ENCODE measurements at places on chromosomes 1 and 21. TPM values are rescaled to one million over a fixed set of nuclear protein-coding genes. Genes with fewer than 3 reads are reported as not detected.

GNAT2 gene
- not detected for total RNA-seq

PLPPR4 gene
- total RNA-seq, result 0.77 TPM

TFF1 gene
- not detected for total RNA-seq

GJC2 gene
- total RNA-seq, result 1.5 TPM

TRMT1L gene
- total RNA-seq, result 10.9 TPM

- peaks cover 34% of the 10 kb centered on the region for H3K36me3 ChIP-seq
- DNase-seq, result no peak
- peaks cover 28% of the 10 kb centered on the region for H3K4me1 ChIP-seq
- no peak overlapping the region for H3K4me3 ChIP-seq
- H3K27ac ChIP-seq, result no peak overlapping the region
These were observed 62.6 kb downstream of the VPS26C start for GRCh38 chr21:37204580-37204979.

DNA sequence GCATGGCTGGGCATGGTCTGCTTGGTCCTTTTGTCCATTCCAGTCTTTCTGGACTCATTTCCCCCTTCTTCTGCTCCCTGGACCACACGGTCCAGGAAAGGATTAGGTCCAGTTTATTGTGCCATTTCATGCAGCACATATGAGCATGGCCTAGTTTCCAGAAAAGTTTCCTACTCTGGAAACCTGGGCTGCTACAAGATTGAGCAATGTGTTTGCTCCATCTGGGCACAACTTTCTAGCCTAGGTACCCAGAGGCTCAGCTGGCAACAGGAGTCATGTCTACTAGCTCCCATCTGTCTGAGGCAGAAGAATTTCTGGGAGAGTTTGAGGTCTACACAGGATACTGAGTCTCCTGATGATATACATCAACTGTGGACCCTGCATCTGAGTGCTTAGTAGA is 14.8 kb downstream of the FMOD start:
- H3K27ac ChIP-seq, result no peak overlapping the region
- H3K4me3 ChIP-seq, result no peak overlapping the region
- peaks cover 3% of the 10 kb centered on the region for H3K27me3 ChIP-seq
- no peaks in the 10 kb centered on the region for H3K36me3 ChIP-seq

- H3K36me3 ChIP-seq, result peaks cover 1% of the 10 kb centered on the region
- no peaks in the 10 kb centered on the region for H3K27me3 ChIP-seq
- H3K27ac ChIP-seq, result no peak overlapping the region
- H3K4me3 ChIP-seq, result no peak overlapping the region
These were observed 62.4 kb downstream of the FGGY start for GRCh38 chr1:59359325-59359724.

- H3K36me3 ChIP-seq, result no peaks in the 10 kb centered on the region
- peaks cover 59% of the 10 kb centered on the region for H3K27me3 ChIP-seq
- H3K27ac ChIP-seq, result no peak overlapping the region
- H3K4me3 ChIP-seq, result no peak overlapping the region
These were observed 268.3 kb downstream of the ASTN1 start for GRCh38 chr1:176896216-176896615.

GRCh38 chr1:219294251-219294650 is 120.6 kb downstream of the LYPLAL1 start:
- H3K27me3 ChIP-seq, result no peaks in the 10 kb centered on the region
- DNase-seq, result no peak
- H3K27ac ChIP-seq, result no peak overlapping the region
- peaks cover 2% of the 10 kb centered on the region for H3K36me3 ChIP-seq
- H3K4me3 ChIP-seq, result no peak overlapping the region

GRCh38 chr1:181038399-181038873 is 4.7 kb downstream of the MR1 start:
- no peaks in the 10 kb centered on the region for H3K36me3 ChIP-seq
- H3K4me3 ChIP-seq, result no peak overlapping the region
- H3K27me3 ChIP-seq, result no peaks in the 10 kb centered on the region
- DNase-seq, result no peak

- no peak for DNase-seq
- H3K27me3 ChIP-seq, result peaks cover 13% of the 10 kb centered on the region
- H3K4me1 ChIP-seq, result no peaks in the 10 kb centered on the region
These were observed 84.2 kb downstream of the PTGER3 start for GRCh38 chr1:70963374-70963773.

GRCh38 chr21:34276711-34277425 is 86.9 kb upstream of the KCNE2 start:
- H3K36me3 ChIP-seq, result no peaks in the 10 kb centered on the region
- no peak for DNase-seq
- peaks cover 19% of the 10 kb centered on the region for H3K4me1 ChIP-seq
- H3K27ac ChIP-seq, result no peak overlapping the region
- no peak overlapping the region for H3K4me3 ChIP-seq

DNA sequence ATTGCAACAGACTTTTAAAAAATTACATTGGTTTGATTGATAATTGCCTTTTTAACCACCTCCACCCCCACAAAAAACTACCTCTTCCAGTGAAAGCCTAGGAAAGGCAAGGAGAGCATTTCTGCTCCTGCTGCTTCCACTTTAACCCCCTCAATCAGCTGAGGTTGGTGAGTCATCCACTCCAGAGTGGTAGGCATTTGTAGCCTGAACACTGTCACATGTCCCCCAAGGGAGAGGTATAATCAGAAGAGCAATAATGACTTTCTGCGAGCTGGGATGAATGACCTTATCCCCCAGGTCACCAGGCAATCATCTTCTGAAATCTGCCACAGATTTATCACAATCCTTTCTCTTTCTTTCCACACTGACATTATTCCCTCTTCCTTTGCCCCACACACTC is 126.6 kb upstream of the CAMK1G start:
- no peaks in the 10 kb centered on the region for H3K4me1 ChIP-seq
- no peak overlapping the region for H3K27ac ChIP-seq
- no peak overlapping the region for H3K4me3 ChIP-seq
- H3K27me3 ChIP-seq, result peaks cover 21% of the 10 kb centered on the region
- H3K36me3 ChIP-seq, result no peaks in the 10 kb centered on the region

DNA sequence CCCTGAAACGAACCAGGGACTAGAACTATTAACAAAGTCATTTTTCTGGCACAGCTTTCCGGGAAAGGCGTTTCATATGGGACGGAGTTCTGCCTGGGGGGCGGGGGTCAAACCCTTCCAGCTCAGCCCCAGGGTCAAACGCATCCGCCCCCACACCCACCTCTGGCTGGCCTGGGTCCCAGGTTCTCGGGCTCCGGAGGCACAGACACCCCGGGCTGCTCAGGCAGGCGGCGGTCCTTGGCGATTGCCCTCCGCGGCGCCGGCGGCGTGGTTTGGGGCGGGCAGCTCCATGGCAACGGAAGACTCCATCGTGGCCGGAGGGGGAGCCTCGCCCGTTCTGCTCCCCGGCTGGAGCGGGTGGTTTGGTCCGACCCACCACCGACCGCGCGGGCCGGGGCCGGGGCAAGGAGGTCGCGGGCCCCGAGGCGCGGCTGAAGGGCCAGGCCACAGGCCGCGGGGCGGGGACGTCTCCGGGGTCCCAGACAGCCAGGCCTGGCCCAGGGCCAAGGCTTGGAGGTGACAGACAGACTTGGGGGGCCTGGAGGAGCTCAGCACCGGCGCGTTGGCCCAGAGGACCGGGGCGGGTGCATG is at the start of gene CFAP74:
Gene CFAP74 (minus strand): TSS at position 246 of the 591 bp plus-strand sequence. CDS start 12,830 bp downstream, outside the sequence.
- peak within 1 kb of the TSS; percentile 35 for H3K4me3 ChIP-seq
- H3K4me1 ChIP-seq, result peaks cover 3% of the 10 kb centered on the region
- no peaks in the 10 kb centered on the region for H3K36me3 ChIP-seq
- DNase-seq, result peak; percentile 68
- no peak within 1 kb of the TSS for H3K27ac ChIP-seq
- peaks cover 29% of the 10 kb centered on the region for H3K27me3 ChIP-seq

DNA sequence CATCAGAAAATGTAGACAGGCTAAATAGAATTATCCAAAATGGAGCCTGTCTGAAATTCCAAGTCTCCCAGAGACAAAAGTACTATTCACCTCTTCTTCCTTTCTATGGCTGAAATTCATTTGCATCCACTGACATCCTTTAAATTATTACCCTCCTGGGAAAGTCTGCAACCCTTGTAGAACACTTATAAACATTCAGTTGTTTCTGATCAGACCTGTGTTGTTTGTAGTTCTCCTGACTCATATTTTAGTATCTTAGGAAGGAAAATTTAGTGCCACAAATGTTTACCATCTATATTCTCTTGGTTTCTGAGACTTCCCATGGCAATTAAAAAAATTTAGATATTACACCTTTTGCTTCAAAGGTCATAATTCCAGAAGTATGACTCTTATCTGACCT is 69.6 kb upstream of the C1orf105 start:
- H3K27me3 ChIP-seq, result no peaks in the 10 kb centered on the region
- DNase-seq, result no peak
- peak overlapping the region; percentile 22 for H3K27ac ChIP-seq
- no peak overlapping the region for H3K4me3 ChIP-seq
- peaks cover 13% of the 10 kb centered on the region for H3K36me3 ChIP-seq

DNA sequence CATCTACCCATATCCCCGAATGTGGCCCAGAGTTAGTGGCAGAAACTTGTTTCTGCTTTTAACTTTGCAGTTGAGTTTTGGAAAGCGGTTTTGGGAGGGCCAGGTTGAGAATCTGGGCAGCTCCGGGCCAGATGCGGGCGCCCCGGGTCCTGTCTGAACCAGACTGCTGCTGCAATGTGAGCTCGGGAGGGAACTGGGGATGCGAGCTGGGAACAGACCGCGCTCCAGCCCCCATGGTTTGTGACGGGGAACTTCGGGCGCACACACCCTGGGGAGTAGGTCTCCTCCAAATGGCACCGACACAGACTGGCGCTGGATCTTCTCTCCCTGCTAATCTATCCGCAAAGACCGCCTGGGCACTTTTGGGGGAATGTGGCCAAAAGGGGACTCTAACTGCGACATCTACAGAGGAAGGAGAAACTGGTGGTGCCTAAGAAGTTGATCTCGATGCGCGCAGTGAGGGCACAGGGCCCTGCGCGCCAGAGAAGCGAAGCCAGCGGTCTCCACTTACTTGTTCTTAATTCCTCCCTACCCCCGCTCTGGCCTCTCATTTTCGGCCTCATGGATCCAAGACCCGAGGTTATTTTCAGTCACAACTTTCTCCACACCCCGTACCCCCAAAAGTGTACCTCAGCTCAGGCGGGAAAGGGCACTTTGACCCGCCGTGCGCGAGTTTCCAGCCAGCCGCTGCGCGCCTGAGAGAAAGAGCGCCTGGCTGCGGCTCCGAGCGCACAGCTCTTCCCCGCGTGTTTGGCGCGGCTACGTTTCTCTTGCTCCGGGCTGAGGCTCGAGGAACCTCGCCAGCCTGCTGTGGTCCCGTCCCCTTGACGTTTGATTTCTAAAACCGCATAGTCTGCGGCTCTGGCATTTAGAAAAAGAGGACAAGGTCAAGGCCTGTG is 411.0 kb upstream of the ESRRG start:
- H3K36me3 ChIP-seq, result peaks cover 4% of the 10 kb centered on the region
- peaks cover 34% of the 10 kb centered on the region for H3K4me1 ChIP-seq
- H3K27ac ChIP-seq, result no peak overlapping the region
- peak; percentile 63 for DNase-seq
- peak overlapping the region; percentile 72 for H3K4me3 ChIP-seq

- no peaks in the 10 kb centered on the region for H3K36me3 ChIP-seq
- peak; percentile 59 for DNase-seq
- no peak overlapping the region for H3K27ac ChIP-seq
- H3K4me3 ChIP-seq, result no peak overlapping the region
- H3K4me1 ChIP-seq, result peaks cover 3% of the 10 kb centered on the region
These were observed 12.3 kb upstream of the LDLRAP1 start for GRCh38 chr1:25531082-25531461.

DNA sequence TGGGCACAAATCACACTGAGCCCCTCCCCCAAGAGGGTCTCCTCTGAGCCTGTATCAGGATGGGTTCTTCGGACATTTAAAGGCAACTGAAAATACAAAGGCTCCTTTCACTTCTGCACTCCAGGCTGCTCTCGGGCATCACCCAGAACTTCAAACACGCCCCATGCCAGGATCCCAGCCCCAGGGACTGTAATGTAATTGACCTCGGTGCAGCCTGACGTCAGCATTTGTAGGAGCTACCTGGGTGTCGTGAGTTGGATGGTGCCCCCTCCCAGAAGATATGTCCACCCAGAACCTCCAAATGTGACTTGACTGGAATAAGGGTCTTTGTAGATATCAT is 95.2 kb downstream of the PSMG1 start:
- H3K27ac ChIP-seq, result peak overlapping the region; percentile 59
- no peaks in the 10 kb centered on the region for H3K36me3 ChIP-seq
- no peak for DNase-seq

DNA sequence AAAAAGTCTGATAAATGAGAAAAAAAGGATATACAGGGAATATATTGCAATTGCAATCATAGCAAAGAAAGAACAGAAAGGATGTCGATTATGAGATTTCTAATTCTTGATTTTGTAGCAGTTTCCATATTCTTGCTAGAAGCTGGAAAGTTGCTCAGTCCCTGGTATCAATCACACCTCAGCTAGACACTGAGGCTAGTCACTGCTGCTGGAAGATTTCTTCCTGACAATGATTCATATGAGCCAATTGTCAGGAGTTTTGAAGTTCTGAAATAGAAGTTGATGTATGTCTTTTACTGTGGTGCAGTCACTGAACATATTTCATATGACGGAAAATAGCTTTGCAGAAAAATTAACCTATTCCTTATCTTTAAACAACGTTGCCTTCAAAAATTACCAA is 208.4 kb upstream of the C1orf105 start:
- no peaks in the 10 kb centered on the region for H3K27me3 ChIP-seq
- no peaks in the 10 kb centered on the region for H3K36me3 ChIP-seq
- H3K27ac ChIP-seq, result no peak overlapping the region
- H3K4me3 ChIP-seq, result no peak overlapping the region
- H3K4me1 ChIP-seq, result peaks cover 6% of the 10 kb centered on the region

DNA sequence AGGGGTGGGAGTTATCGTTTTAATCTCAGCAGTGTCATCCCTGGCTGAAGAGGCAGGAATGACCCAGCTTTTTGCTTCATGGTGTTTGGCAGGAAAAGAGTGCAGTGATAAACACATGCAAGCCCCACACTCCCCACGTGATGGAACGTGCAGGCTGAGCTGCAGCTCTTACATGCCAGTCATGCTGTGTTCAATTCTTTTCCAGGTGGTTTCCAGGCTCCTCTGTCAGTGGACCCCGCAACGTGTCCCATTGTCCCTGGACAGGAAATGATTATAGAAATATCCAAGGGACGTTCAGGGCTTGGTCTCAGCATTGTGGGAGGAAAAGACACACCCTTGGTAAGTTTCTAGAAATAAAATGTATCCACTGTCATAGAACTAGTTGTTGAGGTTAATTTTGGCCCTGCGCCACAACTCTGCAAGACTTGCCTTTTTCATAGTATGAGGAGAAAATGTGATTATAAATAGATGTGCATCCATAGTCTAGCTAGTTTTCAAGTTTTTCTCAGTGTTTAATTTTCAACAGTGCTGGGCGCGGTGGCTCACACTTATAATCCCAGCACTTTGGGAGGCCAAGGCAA is 110.2 kb upstream of the L1TD1 start:
- DNase-seq, result no peak
- H3K27ac ChIP-seq, result peak overlapping the region; percentile 23
- H3K4me3 ChIP-seq, result no peak overlapping the region
- H3K4me1 ChIP-seq, result peaks cover 29% of the 10 kb centered on the region
- no peaks in the 10 kb centered on the region for H3K27me3 ChIP-seq

- H3K4me1 ChIP-seq, result peaks cover 2% of the 10 kb centered on the region
- H3K36me3 ChIP-seq, result peaks cover 32% of the 10 kb centered on the region
- no peak overlapping the region for H3K27ac ChIP-seq
- peak; percentile 100 for DNase-seq
- H3K4me3 ChIP-seq, result no peak overlapping the region
These were observed 12.4 kb upstream of the NBPF1 start for GRCh38 chr1:16625497-16626408.
